Activated CD4-positive, CD25-positive, alpha-beta regulatory T cell (primary cell): ENCODE measurements at places on chromosomes 5 and 9.

DNA sequence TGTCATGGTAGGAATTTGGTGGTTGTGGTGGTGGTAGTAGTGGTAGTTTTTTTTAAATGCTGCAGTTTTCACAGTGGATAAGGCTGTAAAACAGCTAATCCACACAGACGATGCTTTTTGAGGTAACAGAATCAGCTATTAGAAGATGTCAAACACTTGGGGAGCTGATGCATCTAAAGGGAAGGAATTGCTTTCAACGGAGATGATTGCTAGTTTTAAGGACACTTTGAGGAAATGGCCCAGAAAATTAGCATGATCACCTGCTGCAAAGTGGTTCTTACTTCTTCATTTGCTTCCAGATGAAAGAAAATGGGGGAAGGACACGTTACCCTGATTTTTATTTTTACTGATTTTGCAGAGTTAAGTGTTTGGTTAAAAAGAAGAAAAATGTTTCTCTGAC, 178.2 kb upstream of the ATP10B start:
- DNase-seq = no peak

GRCh38 chr9:120783602-120784047, 9.6 kb downstream of the FBXW2 start:
- DNase-seq = no peak

DNA sequence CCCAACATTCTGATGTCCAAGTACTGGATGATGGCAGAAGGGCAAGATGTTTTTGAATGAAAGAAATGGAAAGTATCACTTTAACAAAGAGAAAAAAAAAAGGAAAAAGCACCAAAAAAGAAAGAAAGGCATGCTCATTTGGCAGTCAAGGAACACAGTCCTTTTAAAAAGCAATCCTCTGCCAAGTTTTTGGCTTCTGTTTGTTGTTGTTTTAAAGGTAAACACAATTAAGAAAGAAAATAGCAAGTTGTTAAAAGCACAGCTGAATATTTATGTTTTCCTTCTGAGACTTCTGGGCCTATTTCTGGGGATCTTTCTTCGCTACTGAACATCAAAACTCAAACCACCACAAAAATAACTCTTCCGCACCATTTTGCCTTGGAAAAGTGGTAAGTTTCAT, 162.1 kb downstream of the TRPM3 start:
- DNase-seq = no peak

GRCh38 chr5:171667341-171668096, 118.1 kb upstream of the SMIM23 start:
- DNase-seq = no peak

- DNase-seq = no peak
These were observed 45.5 kb upstream of the KIF2A start for GRCh38 chr5:62260513-62260912.

GRCh38 chr9:8365466-8366160, 566.0 kb upstream of the DMAC1 start:
- no peak for DNase-seq

DNA sequence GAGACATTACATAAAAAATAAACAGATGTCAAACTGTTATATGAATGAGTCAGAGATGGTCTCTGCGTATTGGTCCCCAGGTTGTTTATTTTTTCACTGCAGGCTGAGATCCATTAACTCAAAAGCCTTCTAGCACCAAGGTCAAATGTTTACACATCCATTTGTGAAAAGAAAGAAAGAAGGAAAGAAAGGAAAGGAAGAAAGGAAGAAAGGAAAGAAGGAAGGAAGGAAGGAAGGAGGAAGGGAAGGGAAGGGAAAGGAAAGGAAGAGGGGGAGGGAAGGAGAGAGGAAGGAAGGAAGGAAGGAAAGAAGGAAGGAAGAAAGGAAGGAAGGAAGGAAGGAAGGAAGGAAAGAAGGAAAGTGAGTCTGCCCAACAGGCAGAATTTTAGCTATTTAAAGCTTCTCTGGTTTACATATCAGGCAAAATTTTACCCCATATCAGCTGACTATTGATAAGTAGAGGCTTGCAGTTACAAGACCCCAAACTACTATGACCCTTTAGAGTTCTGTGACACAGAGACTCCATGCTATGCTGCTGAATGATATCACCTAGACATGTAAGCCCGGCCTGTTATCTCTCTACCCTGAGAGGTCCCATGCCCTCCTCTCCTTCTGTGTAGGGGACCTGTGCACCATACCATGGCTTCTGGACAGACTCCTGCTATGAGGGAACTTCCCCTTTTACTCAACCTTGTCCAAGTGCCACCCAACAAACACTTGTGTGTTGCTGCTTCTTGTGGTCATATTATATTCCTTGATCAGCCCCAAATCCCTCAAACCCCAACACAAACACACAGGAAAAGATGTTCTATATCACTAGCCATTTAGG, 59.0 kb downstream of the DRD1 start:
- DNase-seq = no peak

GRCh38 chr9:130042406-130042884, 544 bp downstream of the FNBP1 start:
- peak; percentile 27 for DNase-seq
